ENCODE measurements at places on chromosomes 11 and 22. TPM values are rescaled to one million over a fixed set of nuclear protein-coding genes. Genes with fewer than 3 reads are reported as not detected.

Gene APOL5
- not detected for polyA plus RNA-seq

Gene FAM111B
- polyA plus RNA-seq = 0.58 TPM

Gene SPECC1L
- polyA plus RNA-seq = 27.1 TPM

Gene RANGAP1
- polyA plus RNA-seq = 48.6 TPM

Gene GRIA4
- 6.3 TPM for polyA plus RNA-seq

Gene ARL2
- 158 TPM for polyA plus RNA-seq

Gene MADD
- polyA plus RNA-seq = 66.9 TPM

Gene TMEM191B
- polyA plus RNA-seq = 41.5 TPM

Gene UQCR10
- 234 TPM for polyA plus RNA-seq

Gene BDNF
- not detected for polyA plus RNA-seq

Gene CHKB
- polyA plus RNA-seq = 170 TPM

Measured in neural cell (in vitro differentiated cells).